Jurkat, Clone E6-1 (cell line): ENCODE measurements at places on chromosomes 5 and 9.
A peak's percentile ranks its signal among the peaks of the same experiment; 100 is the strongest.

DNA sequence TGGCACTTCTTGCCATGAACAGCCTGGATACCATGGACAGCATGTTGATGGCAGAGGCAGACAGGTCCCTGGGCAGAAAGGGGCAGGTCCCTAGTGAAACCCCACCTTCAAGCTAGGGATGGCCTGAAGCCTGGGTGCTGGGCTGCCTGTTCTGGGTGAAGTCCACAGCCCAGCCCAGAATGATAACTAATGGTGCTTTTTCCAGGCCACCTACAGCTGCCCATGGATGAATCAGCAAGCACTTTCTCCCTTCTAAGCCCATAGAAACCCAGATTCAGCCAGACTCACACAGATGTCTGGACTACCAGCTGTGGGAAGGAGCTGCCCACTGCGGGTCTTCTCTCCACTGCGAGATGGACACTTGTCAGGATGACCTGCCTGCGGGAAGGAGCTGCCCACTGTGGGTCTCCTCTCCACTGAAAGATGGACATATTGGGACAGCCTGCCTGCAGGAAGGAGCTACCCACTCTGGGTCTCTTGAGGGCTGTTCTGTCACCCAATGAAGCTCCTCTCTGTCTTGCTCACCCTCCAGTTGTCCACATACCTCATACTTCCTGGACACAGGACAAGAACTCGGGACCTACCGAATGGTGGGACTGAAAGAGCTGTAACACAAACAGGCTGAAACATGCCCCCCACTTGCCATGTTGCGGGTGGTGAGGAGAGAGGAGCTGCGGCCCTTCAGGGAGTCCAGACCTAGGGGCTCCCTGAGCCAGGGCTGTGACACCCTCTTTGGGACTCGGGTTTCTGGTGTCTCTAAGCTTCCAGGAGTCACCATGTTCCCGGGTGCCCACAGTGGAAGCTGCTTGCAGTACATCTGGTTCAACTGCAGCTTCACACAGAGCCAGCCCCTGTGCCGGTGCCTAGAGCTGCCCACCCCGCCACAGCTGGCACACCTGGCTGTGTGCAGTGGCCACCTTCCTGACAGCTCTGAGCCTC, 60.7 kb upstream of the SYNPO start:
- no peak for DNase-seq

- no peak for DNase-seq
These were observed 898 bp downstream of the CAMSAP1 start for GRCh38 chr9:135906291-135907005.

- DNase-seq, result no peak
These were observed 41.6 kb downstream of the LPAR1 start for GRCh38 chr9:110996436-110997220.

DNA sequence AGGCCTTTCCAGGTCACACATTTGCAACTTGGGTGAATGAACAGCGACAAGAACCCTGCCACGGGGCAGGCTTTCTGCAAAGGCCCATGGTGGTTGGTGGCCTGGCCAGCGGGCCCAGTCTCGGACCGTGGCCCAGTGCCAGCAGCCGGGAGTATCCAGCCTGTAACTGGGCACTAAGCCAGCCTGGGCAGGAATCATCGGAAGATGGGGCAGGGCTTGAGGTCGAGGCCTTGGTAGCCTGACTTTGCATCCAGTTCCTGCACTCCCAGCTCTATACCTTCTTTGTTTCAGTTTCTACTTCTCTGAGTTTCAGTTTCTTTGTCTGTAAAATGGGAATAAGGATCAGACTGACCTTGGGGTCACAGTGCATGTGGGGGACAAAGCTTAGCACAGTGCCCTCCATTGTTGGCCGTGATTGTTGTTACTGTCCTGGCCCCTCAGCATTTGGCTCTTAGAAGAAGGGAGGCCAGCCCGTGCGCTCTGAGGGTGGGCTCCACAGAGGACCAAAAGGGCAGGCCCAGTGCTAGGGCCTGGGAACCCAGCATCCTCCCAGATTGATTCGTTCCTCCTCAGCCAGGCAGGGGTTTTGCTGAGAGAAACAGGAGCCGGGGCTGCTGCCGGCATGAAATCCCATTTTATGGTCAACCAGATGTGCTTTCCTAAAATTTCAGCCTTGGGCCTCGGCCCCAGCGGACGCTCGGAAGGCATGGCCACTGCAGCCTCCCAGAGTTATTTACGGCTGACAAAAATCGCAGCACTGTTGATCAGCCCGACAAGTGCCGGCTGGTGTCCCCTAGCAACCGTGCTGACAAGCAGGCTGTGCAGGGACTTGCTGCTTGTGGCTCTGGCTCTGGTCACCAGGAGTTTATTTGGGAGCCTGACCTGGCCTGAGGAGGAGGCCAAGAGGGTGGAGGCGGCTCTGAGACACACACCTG, 43.6 kb downstream of the JADE2 start:
- DNase-seq, result no peak

DNA sequence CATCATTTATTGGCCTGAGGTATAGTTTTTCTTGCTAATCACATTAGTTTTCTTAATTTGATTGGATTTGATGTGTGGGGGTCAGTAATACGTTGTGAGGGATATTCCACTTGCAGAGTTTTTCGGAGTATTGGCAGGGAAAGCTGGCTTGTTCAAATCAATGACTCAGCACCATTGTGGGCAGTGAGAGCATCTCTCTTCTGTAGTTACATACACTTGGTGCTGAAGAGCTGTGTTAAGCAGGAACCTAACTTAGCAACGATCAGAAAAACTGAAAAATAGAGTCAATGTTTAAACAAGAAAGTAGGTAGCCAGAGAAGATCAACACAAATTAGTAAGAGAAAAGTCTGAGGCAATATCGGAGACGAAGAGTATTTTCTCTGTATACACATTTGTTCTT, 344.6 kb upstream of the EDIL3 start:
- DNase-seq, result no peak

DNA sequence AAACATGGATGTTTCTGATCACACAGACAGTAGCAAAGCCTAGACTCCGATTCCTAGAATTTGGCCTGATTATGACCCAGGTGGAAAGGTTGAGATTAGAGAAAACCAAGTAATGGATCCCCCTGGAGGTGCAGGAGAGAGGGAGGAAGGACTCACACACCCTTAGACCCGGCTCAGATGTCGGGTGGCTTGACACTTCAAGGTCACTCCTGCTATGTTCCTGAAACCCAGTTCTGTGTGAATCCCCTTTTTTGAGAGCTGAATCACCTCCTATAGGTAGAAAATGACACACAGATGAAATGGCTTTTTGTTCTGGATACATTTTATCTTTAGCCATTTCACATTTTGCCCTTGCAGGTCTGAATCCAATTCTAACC, 192.8 kb downstream of the ARRDC3 start:
- no peak for DNase-seq

- DNase-seq, result peak; percentile 32
These were observed 470 bp upstream of the SLC22A5 start for GRCh38 chr5:132369007-132369473.

GRCh38 chr5:56346741-56347535, 113.8 kb upstream of the ANKRD55 start:
- no peak for DNase-seq

GRCh38 chr5:83388608-83389007, 82.9 kb upstream of the VCAN start:
- DNase-seq, result no peak

DNA sequence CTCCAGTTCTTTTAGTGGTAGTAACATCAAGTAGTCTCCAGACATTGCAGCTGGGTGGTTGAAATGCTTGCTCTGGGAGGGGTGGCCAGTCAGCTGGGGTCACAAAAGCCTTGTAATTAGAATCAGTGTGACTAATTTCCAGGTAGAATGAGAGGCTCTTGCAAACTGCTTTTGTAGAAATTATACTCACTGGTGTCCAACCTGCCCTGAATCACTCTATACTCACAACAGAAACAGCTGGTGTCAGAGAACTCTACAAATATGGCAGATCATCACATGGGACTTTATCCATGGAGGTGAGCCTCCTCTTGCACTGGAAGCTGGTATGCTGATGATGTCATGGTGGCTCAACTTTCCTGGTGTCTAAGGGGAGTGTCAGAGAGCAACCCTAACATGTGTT, 71.3 kb downstream of the SH3TC2 start:
- no peak for DNase-seq

- DNase-seq, result peak; percentile 33
These were observed 582.7 kb downstream of the DTWD2 start for GRCh38 chr5:118405650-118406061.
